ENCODE measurements at places on chromosomes 1 and 21. TPM values are rescaled to one million over a fixed set of nuclear protein-coding genes. Genes with fewer than 3 reads are reported as not detected.

- no peak for DNase-seq
- H3K36me3 ChIP-seq = peaks cover 9% of the 10 kb centered on the region
- no peaks in the 10 kb centered on the region for H3K4me1 ChIP-seq
- H3K27me3 ChIP-seq = no peaks in the 10 kb centered on the region
Observed at GRCh38 chr21:44767834-44768831, 33.5 kb downstream of the UBE2G2 start.

DNA sequence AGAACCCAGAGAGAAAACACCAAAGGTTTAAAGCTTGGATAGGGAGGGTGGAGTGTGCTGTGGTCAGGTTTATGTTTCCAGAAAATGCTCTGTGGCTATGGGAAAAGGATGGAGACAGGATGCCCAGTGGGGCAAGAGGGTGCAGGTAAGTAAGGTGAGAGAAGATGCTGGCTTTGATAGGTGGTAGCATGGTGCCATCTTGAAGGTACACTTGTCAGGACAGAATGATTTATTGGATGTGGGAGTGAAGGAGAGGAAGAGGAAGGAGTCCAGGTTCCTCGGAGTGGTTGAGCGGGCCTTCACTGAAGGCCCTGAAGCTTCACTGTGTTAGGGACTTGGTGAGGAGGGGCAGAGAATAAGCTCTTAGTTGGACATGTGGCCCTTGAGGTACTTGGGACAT, 3.6 kb downstream of the PTPRF start:
- no peaks in the 10 kb centered on the region for H3K27me3 ChIP-seq
- DNase-seq = no peak
- H3K36me3 ChIP-seq = peaks cover 7% of the 10 kb centered on the region
- no peak overlapping the region for H3K27ac ChIP-seq
- H3K4me1 ChIP-seq = peaks cover 26% of the 10 kb centered on the region

- DNase-seq = peak; percentile 66
- no peaks in the 10 kb centered on the region for H3K36me3 ChIP-seq
- peaks cover 8% of the 10 kb centered on the region for H3K4me1 ChIP-seq
- H3K27ac ChIP-seq = no peak overlapping the region
- H3K4me3 ChIP-seq = no peak overlapping the region
Observed at GRCh38 chr1:110615548-110616130, 9.5 kb upstream of the KCNA2 start.

- no peak overlapping the region for H3K4me3 ChIP-seq
- H3K36me3 ChIP-seq = peaks cover 4% of the 10 kb centered on the region
- H3K27ac ChIP-seq = no peak overlapping the region
- H3K27me3 ChIP-seq = no peaks in the 10 kb centered on the region
Observed at GRCh38 chr1:84847253-84848250, 45.5 kb downstream of the LPAR3 start.

The G0S2 gene
- total RNA-seq = not detected

The LYPD8 gene
- total RNA-seq = not detected

The AMY1A gene
- not detected for total RNA-seq

The PRAMEF13 gene
- not detected for total RNA-seq

All from HCT116 (cell line).